Activated CD4-positive, alpha-beta T cell treated with anti-CD3 and anti-CD28 coated beads, Interleukin-2, amount 10 ng/mL, durations not matched to agents 7 days and 5 days (primary cell): ENCODE measurements at places on chromosomes 13 and 19. TPM values are rescaled to one million over a fixed set of nuclear protein-coding genes. Genes with fewer than 3 reads are reported as not detected.

The NCLN gene
- 52.1 TPM for total RNA-seq

The TMEM221 gene
- not detected for total RNA-seq

The GAPDHS gene
- total RNA-seq, result not detected

The AXL gene
- total RNA-seq, result 0.20 TPM

The ZNF600 gene
- 17.5 TPM for total RNA-seq

The KCNJ14 gene
- total RNA-seq, result 1.0 TPM

The ZNF415 gene
- 1.3 TPM for total RNA-seq

The ZNF614 gene
- 9.9 TPM for total RNA-seq

The COL4A1 gene
- 0.06 TPM for total RNA-seq

The ACP7 gene
- total RNA-seq, result not detected

The GIPR gene
- 1.3 TPM for total RNA-seq
